Body of pancreas (tissue), 4 donors: ENCODE measurements at places on chromosomes 11 and 22. TPM values are rescaled to one million over a fixed set of nuclear protein-coding genes. Genes with fewer than 3 reads are reported as not detected.

GRCh38 chr11:121358760-121359159 lies 66.2 kb downstream of the SC5D start:
- peak; percentile 32 for DNase-seq
- no peaks in the 10 kb centered on the region for H3K27me3 ChIP-seq
- H3K27ac ChIP-seq: peak overlapping the region; percentile 54

- no peak overlapping the region for H3K4me3 ChIP-seq
- DNase-seq: no peak
- no peak overlapping the region for H3K27ac ChIP-seq
Measured at GRCh38 chr11:68542617-68543016, 82.1 kb downstream of the PPP6R3 start.

- H3K27me3 ChIP-seq: no peaks in the 10 kb centered on the region
- H3K36me3 ChIP-seq: peaks cover 6% of the 10 kb centered on the region
- H3K4me3 ChIP-seq: no peak overlapping the region
- no peaks in the 10 kb centered on the region for H3K4me1 ChIP-seq
- DNase-seq: no peak
- no peak overlapping the region for H3K27ac ChIP-seq
Measured at GRCh38 chr11:74097686-74098237, 73.0 kb downstream of the C2CD3 start.

DNA sequence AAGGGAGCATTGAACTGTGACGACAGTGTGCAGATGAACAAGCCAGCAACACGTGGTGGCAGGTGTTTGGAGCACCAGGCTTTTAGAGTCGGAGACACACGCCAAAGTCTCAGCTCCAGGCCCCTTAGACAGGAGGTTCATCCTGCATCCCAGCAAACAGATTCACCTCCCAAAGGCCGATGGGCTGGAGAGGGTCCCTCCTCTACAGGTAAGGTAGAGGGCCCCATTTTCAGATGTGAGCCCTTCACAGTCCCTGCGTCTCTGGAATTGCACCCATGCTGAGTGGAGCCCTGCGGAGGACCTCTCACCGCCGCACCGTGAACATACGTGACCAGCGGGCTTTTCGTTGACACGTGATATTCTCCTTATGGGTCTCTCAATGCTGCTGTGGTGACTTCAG lies 109.0 kb upstream of the B3GAT1 start:
- H3K4me1 ChIP-seq: no peaks in the 10 kb centered on the region
- H3K27me3 ChIP-seq: no peaks in the 10 kb centered on the region
- H3K4me3 ChIP-seq: no peak overlapping the region
- no peaks in the 10 kb centered on the region for H3K36me3 ChIP-seq
- no peak for DNase-seq
- H3K27ac ChIP-seq: no peak overlapping the region

GRCh38 chr11:9153651-9154050 lies 62.3 kb upstream of the SCUBE2 start:
- no peaks in the 10 kb centered on the region for H3K4me1 ChIP-seq
- no peak for DNase-seq
- H3K27me3 ChIP-seq: no peaks in the 10 kb centered on the region
- peaks cover 7% of the 10 kb centered on the region for H3K36me3 ChIP-seq

DNA sequence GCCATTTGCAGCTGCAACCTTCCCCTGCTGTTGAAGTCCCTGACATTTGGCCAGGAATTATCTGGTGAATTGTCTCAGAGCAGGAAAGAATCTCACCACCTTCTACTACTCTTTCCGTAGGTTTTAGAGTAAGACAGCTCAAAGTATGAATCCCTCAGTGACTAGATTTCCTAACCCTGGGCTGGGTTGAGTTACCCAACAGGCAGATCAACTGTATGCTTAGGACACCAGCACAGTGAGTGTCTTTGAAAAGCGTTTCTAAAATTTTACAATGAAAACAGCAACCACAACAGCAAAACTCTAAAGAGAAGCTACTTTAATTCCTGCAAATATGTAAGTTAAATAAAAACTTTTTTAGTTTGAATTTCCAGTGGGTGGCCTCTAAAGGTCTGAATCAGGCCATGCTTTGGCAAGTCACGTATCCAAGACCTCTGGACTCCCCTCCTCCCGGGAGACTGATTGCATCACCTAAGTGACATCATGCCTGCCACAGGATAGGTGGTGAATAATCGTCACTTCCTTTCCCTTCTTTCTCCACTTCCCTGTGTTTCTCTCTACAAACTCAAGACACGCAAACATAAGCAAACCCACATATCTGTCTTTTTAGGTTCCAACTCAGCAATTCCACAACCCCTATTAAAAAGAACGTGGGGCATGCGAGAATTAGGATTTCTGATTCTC lies 7.8 kb downstream of the OR8B12 start:
- H3K36me3 ChIP-seq: no peaks in the 10 kb centered on the region
- DNase-seq: no peak
- no peaks in the 10 kb centered on the region for H3K4me1 ChIP-seq
- no peaks in the 10 kb centered on the region for H3K27me3 ChIP-seq

DNA sequence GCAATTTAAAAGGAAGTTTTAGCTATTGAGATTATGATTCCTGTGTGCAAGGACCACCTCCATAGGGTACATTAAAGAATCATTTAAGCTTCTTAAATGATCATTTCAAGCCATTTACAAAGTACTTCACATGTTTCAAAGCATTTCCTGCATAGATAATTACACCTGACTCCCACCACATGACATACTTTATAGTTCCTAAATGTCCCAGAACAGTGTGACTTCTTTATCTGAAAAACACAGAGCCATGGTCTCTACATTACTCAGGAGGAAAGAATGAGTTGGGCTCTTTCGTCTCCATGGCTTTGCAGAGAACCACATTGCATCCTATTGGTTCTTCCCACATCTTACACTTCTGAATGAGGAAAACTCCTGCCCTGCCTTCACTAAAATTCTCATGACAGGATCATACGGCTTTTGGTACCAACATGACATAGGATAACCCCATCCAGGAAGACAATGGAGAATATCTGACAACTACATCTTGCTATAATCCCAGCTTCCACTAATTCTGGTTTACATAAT lies 88.6 kb downstream of the ETS1 start:
- H3K36me3 ChIP-seq: no peaks in the 10 kb centered on the region
- H3K27me3 ChIP-seq: no peaks in the 10 kb centered on the region
- H3K4me1 ChIP-seq: peaks cover 44% of the 10 kb centered on the region

- H3K36me3 ChIP-seq: no peaks in the 10 kb centered on the region
- no peaks in the 10 kb centered on the region for H3K27me3 ChIP-seq
- H3K27ac ChIP-seq: no peak overlapping the region
- no peak overlapping the region for H3K4me3 ChIP-seq
- peak; percentile 7 for DNase-seq
Measured at GRCh38 chr11:44622190-44622650, 56.8 kb downstream of the CD82 start.

- H3K27ac ChIP-seq: no peak overlapping the region
- no peak overlapping the region for H3K4me3 ChIP-seq
- no peaks in the 10 kb centered on the region for H3K27me3 ChIP-seq
Measured at GRCh38 chr11:21567645-21568290, 625.1 kb upstream of the ANO5 start.

- peaks cover 3% of the 10 kb centered on the region for H3K4me1 ChIP-seq
- no peaks in the 10 kb centered on the region for H3K36me3 ChIP-seq
- H3K27ac ChIP-seq: no peak overlapping the region
- DNase-seq: no peak
- H3K4me3 ChIP-seq: no peak overlapping the region
- no peaks in the 10 kb centered on the region for H3K27me3 ChIP-seq
Measured at GRCh38 chr11:128342511-128343134, 244.7 kb downstream of the ETS1 start.

- no peaks in the 10 kb centered on the region for H3K4me1 ChIP-seq
- no peaks in the 10 kb centered on the region for H3K36me3 ChIP-seq
- no peak overlapping the region for H3K4me3 ChIP-seq
- no peak overlapping the region for H3K27ac ChIP-seq
Measured at GRCh38 chr11:19466314-19466713, 225.6 kb upstream of the E2F8 start.

DNA sequence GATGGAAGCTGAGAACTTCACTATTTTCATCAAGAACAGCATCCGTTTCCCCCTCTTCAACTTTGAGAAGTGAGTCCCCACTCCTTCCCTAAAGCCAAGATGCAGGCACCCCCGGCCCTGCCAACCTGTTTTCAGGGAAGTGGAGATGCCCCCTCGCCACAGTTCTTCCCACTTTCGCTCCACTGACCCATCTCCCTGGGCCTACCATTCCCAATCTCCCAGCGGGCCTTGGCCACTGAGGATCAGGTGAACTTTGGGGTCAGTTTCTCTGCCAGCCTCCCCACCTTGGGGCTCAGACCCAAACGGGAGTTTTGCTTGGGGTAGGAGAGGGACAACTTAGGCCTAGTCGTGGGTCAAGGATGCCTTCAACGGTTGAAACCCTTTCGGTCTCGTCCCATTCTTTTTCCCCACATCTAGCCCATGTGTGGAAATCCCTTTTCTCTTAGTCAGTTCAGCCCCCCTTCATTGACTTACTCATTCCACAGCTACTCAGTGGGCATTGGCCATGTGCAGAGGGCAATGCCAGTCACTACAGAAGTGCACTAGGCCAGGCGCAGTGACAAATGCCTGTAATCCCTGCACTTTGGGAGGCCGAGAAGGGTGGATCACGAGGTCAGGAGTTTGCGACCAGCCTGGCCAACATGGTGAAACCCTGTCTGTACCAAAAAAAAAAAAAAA lies 10.6 kb downstream of the P2RX3 start:
- H3K36me3 ChIP-seq: no peaks in the 10 kb centered on the region
- DNase-seq: no peak
- H3K27ac ChIP-seq: no peak overlapping the region

- peaks cover 40% of the 10 kb centered on the region for H3K4me1 ChIP-seq
- H3K27ac ChIP-seq: peak overlapping the region; percentile 43
- no peaks in the 10 kb centered on the region for H3K27me3 ChIP-seq
- DNase-seq: no peak
- no peaks in the 10 kb centered on the region for H3K36me3 ChIP-seq
Measured at GRCh38 chr11:36034551-36035331, 90.9 kb downstream of the LDLRAD3 start.

DNA sequence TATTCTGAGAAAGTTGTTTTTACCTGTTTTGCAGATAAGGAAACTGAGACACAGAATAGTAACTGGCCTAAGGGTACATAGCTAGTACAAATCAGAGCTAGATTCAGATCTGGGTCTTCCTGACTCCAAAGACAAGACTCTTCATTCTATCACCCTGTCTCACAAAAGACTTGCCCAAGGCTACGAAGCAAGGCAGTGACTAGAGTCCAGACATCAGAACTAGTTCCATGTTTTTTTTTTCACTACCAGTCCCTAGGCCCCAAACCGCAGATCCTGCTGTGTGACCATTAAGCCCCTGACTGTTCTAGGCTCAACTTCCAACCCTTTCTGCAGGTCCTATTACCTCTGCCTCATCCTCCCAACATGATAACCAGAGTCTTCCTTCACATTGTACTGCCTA lies 1.5 kb downstream of the BACE1-AS start:
- no peak overlapping the region for H3K4me3 ChIP-seq
- no peak for DNase-seq
- peaks cover 76% of the 10 kb centered on the region for H3K4me1 ChIP-seq
- H3K27ac ChIP-seq: peak overlapping the region; percentile 42
- H3K27me3 ChIP-seq: no peaks in the 10 kb centered on the region
- peaks cover 6% of the 10 kb centered on the region for H3K36me3 ChIP-seq

DNA sequence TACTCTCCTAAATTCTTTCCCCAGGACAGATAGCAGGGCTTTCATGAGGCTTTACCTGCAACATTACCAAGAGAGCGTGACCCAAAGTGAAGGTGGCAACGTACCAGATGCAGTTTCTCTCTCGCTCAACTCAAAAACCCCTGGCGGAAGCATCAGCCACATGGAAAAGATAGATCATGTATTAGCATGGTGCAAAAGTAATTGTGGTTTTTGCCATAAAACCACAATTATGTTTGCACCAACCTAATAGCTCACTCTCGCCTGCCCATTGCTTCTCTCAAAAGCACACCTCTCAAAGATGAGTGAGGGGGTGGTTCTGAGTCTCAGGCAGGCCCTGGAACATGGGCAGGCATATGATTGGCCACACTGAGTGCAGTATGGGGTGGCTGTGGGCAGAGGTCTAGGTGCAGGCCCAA lies 7.0 kb downstream of the MS4A6A start:
- H3K36me3 ChIP-seq: no peaks in the 10 kb centered on the region
- no peaks in the 10 kb centered on the region for H3K4me1 ChIP-seq
- H3K27me3 ChIP-seq: no peaks in the 10 kb centered on the region
- H3K27ac ChIP-seq: no peak overlapping the region

DNA sequence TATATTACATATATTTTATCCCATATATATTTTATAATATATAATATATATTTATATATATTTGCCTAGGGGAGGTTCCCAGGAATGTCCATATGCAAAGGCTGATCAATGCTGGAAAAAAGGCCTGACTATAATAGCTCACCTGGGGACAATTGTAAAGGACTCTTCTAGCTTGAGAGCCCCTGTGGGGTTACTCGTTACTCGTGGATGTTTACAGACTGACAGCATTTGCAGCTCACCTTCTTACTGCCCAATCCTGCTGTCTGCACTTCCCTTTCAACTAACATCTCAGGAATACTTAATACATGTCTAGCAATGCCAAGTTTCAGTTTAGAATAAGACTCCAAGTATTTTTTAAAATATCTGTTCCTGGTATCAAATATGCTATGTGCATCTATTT lies 1365.4 kb upstream of the RAG2 start:
- no peaks in the 10 kb centered on the region for H3K4me1 ChIP-seq
- no peaks in the 10 kb centered on the region for H3K36me3 ChIP-seq
- no peak for DNase-seq
- H3K4me3 ChIP-seq: no peak overlapping the region
- no peaks in the 10 kb centered on the region for H3K27me3 ChIP-seq

- H3K36me3 ChIP-seq: no peaks in the 10 kb centered on the region
- H3K4me3 ChIP-seq: no peak overlapping the region
- DNase-seq: no peak
- H3K4me1 ChIP-seq: peaks cover 9% of the 10 kb centered on the region
- H3K27me3 ChIP-seq: no peaks in the 10 kb centered on the region
Measured at GRCh38 chr11:104917271-104918112, 19.2 kb upstream of the CASP12 start.

DNA sequence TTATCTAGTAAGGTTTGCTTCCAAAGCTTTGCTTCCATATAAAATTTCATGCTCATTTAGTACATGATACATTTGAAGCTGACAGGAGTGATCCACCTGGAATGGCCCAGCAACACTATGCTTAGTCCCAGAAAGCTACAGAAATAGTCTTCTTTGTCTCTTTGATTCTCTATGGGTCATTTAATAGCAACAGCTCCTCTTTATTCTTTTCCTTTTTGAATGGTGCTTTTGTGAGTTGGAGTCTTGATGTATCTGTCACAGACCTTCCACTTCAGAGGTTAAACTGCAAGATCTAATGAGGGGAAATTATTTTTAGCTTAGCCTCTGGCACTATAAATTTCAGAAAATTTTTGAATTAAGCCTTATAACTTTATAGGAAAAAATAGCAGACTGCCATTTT lies 509.5 kb downstream of the KCNA4 start:
- no peaks in the 10 kb centered on the region for H3K36me3 ChIP-seq
- H3K4me1 ChIP-seq: no peaks in the 10 kb centered on the region
- H3K27ac ChIP-seq: no peak overlapping the region
- H3K27me3 ChIP-seq: no peaks in the 10 kb centered on the region
- no peak overlapping the region for H3K4me3 ChIP-seq

CLMP gene
- 22.1 TPM for total RNA-seq

MMP11 gene
- 2.0 TPM for total RNA-seq

RTN4R gene
- total RNA-seq: 1.8 TPM

OR52E8 gene
- total RNA-seq: not detected

LDHAL6A gene
- total RNA-seq: not detected

KIRREL3 gene
- not detected for total RNA-seq
